ENCODE measurements at places on chromosomes 7 and 10. TPM values are rescaled to one million over a fixed set of nuclear protein-coding genes. Genes with fewer than 3 reads are reported as not detected.

The ACBD7 gene
- 2.4 TPM for total RNA-seq

The PLXDC2 gene
- not detected for total RNA-seq

DNA sequence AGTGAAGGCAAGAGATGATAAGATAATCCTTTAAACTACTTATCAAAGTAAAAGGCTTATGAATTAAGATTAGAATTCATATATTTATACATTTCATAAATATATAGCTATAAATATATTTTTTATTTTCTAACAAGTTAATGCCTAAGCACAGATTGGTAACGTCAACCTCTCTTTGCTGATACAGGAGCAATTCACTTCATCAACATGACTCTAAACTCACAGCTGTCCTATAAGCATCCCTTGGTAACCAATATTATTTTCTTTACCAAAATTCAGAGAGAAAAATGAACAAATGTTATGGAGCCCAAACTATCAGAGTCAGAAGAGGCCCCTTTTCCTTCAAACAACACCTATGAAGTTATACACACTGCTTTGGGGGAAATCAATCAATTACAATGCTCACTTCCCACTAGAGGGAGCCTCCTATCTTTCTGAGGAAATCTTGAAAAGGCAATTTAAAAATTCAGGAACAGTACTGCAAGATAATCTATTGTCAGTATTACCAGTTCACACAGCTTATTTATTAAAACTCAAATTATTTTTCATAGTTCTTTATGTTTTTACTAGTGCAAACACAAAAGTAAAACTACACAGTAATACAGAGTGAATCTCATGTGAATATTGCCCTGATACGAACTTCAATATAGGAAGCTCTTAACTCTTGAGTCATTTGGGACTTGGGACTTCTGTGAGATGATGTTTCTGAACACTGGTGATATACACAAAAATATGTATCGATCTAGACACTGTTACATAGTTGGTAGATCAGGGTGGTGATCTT, 51.0 kb upstream of the NOBOX start:
- DNase-seq: no peak

GRCh38 chr7:155815332-155816191, 3.3 kb upstream of the SHH start:
- DNase-seq: peak; percentile 89

DNA sequence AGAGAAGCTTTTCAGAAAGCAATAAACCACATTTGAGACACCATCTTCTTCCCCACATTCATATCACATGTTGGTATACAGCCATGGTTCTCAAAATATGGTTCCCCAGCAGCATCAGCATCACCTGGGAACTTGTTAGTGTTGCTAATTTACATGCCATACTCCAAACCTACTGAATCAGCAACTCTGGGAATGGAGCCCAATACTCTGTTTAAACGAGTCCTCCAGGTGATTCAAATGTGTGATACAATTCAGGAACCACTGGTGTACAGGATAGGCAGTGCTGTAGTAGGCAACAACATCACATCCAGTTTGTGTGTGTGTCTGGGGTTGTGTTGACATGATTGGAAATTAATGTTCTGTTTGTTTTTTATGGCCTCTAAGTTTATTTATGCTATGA, 47.7 kb downstream of the ZNF277 start:
- no peak for DNase-seq

DNA sequence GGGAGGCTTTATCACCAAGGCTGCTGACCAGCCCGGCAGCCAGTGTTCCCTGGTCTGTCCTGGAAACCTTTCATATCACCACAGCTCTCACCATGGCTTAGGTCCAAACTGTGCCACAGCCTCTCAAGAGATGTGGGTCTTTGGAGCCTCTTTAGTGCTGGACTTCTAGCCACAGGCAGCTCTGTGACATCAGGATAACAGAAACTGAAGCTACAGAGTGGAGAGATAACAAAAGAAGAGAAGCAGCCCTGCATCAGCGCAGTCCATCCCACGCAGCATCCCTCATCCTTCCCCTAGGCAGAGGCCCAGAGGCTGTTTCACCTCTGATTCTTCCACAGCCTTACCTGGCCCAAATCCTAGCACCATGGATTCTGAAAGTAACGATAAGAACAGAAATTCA, 187.9 kb upstream of the KMT2E start:
- no peak for DNase-seq

DNA sequence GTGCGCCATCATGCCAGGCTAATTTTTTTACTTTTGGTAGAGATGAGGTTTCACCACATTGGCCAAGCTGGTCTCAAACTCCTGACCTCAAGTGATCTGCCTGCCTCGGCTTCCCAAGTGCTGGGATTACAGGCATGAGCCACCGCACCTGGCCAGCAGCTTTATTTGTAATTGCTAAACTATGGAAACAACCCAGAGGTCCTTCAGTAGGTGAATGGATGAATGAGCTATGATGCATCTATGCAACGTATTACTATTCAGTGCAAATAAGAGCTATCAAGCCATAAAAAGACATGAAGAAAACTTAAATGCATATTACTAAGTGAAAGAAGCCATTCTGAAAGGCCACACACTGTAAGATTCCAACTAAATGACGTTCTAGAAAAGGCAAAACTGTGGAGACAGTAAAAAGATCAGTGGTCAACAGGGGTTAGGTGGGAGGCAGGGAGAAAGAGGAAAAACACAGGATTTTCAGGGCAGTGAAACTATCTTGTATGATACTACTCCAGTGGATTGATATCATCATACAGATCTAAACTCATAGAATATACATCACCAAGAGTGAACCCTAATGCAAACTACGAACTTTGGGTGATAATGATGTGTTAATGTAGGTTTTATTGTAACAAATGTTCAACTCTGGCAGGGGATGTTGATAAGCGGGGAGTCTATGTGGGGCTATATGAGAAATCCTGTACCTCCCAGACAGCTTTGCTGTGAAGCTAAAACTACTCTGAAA, 66.7 kb downstream of the PRTFDC1 start:
- DNase-seq: no peak

The TRA2A gene
- 86.8 TPM for total RNA-seq

DNA sequence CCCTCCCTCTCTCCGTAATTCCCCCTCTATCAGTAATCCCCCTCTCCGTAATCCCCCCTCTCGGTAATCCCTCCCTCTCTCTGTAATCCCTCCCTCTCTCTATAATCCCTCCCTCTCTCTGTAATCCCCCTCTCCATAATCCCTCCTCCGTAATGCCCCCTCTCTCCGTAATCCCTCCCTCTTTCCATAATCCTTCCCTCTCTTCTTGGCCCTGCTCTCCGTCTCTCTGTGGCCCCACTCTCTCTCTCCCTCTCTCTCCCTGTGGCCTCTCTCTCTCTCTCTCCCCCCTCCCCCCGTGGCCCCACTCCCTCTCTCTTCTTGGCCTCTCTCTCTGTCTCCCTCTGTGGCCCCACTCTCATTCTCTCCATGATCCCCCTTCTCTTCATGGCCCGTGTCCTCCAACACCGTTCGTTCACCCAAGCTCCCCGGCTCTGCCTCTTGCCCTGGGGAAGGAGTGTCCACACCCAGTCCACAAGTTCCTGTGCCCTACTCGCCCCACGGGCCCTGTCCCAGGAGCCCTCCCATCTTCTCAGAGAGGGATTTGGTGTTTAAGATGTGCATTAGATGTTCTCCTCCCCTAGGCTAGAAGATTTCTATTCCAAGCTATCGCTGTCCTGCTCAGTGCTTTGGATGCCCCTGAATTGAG, 19.8 kb downstream of the SHH start:
- no peak for DNase-seq

The PARD3 gene
- 2.2 TPM for total RNA-seq

DNA sequence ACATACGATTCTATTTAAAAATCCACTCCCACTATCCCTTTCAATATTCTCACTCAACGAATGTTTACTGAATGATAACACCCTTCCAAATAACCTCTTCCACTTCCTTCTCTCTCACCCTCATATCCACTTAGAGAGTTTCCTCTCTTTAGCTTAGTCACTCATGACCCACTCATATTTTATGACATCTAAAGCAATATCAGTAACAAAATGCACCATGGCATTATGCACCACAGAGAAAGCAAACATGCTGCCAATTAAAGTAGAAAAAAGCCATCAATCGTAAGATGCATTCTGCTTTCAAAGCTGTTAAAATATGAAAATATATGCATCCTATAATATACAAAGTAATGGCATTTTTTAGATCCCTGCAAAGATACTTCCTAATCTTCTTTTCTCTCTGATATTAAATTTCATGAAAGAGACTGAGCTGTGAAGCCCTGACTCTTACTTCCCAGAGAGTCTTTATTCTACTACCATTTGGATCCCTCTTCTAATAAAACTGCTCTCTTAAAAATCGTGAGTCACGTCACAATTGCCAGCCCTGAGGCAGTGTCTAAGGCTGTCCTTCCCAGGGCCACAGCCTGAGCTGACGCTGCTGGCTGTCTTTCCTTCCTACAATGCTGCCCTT, 283.0 kb upstream of the KLF6 start:
- no peak for DNase-seq

Measured in activated CD4-positive, alpha-beta T cell treated with anti-CD3 and anti-CD28 coated beads for 36 hours (primary cell).